Hindlimb muscle (tissue), 1 donor: ENCODE measurements at places on chromosomes 13 and 19. TPM values are rescaled to one million over a fixed set of nuclear protein-coding genes. Genes with fewer than 3 reads are reported as not detected.
A peak's percentile ranks its signal among the peaks of the same experiment; 100 is the strongest.

The CALR3 gene
- polyA plus RNA-seq, result not detected

The ZNF536 gene
- 2.0 TPM for polyA plus RNA-seq

The UGGT2 gene
- polyA plus RNA-seq, result 17.9 TPM

The NR1H2 gene
- 24.5 TPM for polyA plus RNA-seq

The ERICH6B gene
- 1.3 TPM for polyA plus RNA-seq

The CLEC4M gene
- polyA plus RNA-seq, result not detected

The FXYD1 gene
- polyA plus RNA-seq, result 281 TPM

The PRODH2 gene
- 0.12 TPM for polyA plus RNA-seq

The SIPA1L3 gene
- 8.8 TPM for polyA plus RNA-seq

The RFPL4A gene
- polyA plus RNA-seq, result 0.26 TPM

The TIMM13 gene
- 98.0 TPM for polyA plus RNA-seq

The MAST1 gene
- 0.27 TPM for polyA plus RNA-seq

DNA sequence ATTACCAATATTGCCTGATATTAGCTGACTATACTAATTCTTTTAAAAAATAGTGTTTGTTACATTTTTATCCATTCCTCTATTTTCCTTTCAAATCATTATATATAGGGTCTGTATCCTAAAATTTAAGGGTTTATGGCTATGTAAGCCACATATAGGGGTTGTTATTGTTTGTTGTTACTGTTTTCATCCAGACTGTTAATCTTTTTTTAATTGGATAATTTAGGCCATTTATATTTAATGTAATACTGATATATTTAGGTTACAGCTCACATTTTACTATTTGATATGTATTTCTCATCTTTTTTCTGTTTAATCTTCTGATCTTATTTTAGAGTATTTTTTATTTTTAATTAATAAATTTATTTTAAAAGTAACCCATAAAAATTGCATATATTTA, 487.1 kb upstream of the SGCG start:
- DNase-seq, result no peak

DNA sequence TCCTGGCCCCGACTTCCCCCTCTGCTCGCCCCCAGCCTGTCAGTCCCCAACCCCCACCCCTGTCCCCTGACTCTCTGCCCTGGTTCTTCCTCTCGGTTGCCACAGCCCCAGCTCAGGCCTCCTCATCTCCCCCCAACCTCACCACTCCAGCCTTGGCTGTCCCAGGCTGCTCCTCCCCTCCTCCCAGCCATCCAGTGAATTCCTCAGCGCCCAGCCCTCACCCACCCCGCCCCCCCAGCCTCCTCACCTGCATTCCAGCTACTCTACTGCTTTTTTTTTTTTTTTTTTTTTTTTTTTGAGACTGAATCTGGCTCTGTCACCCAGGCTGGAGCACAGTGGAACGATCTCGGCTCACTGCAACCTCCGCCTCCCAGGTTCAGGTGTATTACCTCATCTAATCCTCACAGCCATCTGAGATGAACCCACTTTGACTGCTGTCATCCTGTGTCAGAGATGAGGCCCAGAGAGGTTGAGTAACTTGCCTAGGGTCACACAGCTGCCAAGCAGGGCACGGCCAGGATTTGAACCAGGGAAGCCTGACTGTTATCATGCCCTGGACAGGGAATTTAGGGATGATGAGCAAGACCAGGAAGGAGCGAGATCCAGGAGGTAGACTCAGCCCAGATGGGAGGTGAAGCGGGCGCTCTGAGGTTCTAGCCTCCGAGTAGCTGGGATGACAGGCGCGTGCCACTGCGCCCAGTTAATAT, 2.6 kb downstream of the SULT2B1 start:
- no peak for DNase-seq

DNA sequence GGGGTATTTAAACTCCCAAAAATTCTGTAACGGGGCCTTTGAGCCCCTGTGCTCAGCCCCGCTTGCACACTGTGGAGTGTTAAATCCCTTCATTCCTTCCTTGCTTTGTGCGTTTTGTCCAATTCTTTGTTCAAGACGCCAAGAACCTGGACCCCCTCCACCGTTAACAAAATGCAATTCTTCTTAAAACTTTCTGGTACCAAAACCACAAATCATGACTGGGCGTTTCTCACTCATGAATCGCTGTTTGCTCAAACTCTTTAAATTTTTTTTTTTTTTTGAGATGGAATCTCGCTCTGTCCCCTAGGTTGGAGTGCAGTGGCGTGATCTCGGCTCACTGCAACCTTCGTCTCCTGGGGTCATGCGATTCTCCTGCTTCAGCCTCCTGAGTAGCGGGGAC, 881 bp downstream of the ZNF20 start:
- no peak for DNase-seq

DNA sequence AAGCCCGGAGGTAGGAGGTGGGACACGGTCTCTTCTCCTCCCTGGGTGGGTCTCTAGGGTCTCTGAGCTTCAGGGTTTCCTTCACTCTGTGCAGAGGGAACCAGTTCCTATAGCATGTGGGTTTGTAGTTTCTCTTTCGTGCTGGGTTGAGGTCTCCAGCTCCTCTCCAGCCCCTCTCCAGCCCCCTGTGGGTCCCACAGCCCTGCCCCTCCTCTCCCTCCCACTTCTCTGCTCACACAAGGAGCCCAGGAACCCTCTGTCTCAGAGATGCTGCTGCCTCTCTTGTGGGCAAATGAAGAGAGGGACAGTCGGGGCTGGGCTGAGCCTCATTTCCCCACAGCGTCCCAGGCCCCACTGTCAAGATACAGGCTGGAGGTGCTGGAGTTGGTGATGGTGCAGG, 1.4 kb downstream of the SIGLEC7 start:
- DNase-seq, result no peak

- no peak for DNase-seq
These were observed 10.4 kb upstream of the GPR32 start for GRCh38 chr19:50759886-50760285.

GRCh38 chr13:52798770-52799430, 49.5 kb downstream of the PCDH8 start:
- no peak for DNase-seq

- DNase-seq, result no peak
These were observed 82.1 kb downstream of the TBC1D4 start for GRCh38 chr13:75399879-75400217.

DNA sequence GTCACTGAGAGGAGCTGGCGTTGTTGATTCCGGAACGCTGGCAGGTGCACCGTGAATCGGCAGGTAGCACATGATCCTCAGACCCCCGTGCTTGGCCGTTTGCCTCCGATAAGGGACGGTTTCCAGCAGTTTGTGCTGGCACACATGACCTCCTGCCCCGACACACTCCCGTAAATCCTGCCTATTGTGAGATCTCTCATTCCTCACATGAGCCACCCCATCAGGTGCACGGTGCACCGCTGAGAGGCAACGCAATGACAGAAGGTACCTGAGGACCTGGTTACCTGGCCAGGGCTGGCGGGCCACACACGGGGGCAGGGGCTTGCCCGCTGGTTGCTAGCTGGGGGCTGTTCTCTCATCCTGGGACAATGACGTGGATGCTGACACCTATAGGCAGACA, 2.1 kb upstream of the ADPRHL1 start:
- DNase-seq, result no peak

- DNase-seq, result no peak
These were observed 91.8 kb upstream of the CACNA1A start for GRCh38 chr19:13598098-13598497.

GRCh38 chr19:33681081-33681680, 59.4 kb downstream of the CHST8 start:
- DNase-seq, result no peak

DNA sequence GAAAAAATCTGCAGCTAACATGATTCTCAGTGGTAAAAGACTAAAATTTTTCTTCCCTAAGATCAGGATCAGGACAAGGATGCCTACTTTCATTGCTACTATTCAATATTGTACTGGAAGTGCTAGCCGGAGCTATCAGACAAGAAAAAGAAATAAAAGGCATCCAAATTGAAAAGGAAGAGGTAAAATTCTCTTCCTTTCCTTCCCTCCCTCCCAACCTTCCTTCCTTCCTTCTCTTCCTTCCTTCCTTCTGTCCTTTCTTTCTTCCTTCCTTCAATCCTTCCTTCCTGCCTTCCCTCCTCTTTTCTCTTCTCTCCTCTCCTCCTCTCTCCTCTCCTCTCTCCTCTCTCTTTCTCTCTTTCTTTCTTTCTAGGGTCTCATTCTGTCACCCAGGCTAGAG, 26.7 kb upstream of the LRP3 start:
- DNase-seq, result no peak

DNA sequence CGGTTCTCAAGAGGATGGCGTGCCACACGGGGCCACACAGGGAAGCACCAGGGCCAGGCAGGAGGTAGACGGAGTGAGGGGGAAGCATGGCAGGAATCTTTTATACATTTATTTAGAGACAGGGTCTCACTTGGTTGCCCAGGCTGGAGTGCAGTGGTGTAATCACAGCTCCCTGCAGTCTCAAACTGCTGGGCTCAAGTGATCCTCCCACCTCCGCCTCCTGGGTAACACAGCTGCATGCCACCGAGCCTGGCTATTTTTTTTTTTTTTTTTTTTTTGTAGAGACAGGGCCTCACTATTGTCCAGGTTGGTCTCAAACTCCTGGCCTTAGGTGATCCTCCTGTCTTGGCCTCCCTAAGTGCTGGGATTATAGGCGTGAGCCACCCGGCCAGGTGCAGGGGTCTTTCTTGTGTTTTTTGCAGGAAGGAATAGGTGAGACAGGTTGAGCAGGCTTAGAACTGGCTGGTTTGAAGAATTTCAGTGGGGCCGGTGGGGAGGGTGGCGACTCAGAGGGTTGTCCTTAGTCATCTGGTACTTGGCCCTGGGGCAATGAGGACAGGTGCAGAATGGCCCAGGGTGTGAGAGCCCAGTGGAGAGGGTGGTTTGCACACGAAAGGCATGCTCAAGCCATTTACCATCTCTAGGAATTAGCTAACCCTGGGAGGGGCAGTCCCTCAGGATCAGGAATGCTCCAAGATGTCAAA, 7.6 kb downstream of the SSC5D start:
- DNase-seq, result no peak

- DNase-seq, result no peak
These were observed 3.3 kb downstream of the LYL1 start for GRCh38 chr19:13099073-13099999.

DNA sequence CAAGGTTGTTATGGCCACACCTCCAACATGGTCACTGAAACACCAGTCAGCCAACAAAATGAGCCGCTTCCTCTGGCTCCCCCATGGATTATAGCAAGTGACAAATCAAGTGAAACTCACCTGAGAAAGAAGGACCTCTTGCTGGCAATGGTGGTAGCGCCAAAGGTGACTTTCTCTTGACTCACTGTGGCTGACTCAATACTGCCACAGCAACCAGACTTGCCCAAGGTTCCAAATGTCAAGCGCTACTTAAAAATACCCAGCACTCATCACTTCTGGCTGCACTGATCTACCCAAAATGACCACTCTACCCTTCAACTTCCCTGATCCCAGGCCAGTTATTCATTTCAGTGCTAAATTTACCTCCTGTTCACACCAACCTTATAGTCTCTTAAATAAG, 495.5 kb downstream of the FOXO1 start:
- no peak for DNase-seq

GRCh38 chr19:52536448-52536800, 9.0 kb downstream of the ZNF808 start:
- DNase-seq, result no peak

- no peak for DNase-seq
These were observed 32.9 kb upstream of the KCTD15 start for GRCh38 chr19:33763633-33764371.

DNA sequence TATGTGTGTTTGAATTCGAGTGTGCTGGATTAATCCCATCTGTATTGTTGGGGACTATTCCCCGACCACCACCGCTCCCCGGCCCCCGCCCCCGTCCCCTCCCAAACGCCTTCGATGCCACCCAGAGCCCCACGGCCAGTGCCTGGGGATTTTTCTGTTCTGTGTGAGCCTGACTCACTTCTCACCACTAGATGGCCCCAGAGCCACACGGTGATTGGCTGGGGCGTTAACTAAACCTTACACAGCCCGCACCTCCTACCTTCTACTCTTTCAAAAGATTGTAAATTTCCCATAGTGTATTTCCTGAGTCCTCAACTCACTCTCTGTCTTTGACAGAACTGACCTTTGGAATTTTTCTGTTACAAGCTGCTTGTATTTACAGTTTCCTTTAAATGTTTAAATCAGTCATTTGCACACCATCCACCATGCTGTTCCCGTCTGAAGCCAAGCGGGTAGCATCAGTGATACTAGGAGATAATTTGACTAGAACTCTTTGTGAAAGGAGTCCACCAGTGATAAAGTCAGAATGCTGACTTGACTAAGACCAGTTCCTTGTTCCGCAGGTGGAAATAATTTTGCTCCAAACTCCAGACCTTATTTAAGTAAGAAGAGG, 61.4 kb downstream of the RFX2 start:
- DNase-seq, result peak; percentile 75

DNA sequence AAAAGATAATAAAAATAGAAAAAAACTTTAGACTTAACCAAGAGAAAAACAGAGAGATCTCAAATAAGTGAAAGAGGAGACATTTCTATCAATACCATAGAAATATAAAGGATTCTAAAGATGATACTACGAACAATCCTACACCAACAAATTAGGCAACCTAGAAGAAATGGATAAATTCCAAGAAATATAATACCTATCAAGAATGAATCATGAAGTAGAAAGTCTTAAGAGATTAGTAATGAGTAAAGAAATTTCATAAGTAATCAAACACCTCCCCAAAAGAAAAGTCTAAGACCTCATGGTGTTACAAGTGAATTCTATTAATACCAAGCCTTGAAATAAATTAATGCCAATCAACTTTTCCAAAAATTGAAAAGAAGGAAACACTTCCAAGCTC, 1584.5 kb upstream of the MIR17HG start:
- no peak for DNase-seq

- DNase-seq, result no peak
These were observed 12.4 kb downstream of the CHAF1A start for GRCh38 chr19:4414800-4415321.

GRCh38 chr19:1843646-1844394, 4.5 kb downstream of the REXO1 start:
- DNase-seq, result no peak

GRCh38 chr19:42057846-42058245, 12.2 kb downstream of the GRIK5 start:
- DNase-seq, result no peak

- DNase-seq, result peak; percentile 94
These were observed 1.5 kb upstream of the PNPLA6 start for GRCh38 chr19:7533925-7534480.

DNA sequence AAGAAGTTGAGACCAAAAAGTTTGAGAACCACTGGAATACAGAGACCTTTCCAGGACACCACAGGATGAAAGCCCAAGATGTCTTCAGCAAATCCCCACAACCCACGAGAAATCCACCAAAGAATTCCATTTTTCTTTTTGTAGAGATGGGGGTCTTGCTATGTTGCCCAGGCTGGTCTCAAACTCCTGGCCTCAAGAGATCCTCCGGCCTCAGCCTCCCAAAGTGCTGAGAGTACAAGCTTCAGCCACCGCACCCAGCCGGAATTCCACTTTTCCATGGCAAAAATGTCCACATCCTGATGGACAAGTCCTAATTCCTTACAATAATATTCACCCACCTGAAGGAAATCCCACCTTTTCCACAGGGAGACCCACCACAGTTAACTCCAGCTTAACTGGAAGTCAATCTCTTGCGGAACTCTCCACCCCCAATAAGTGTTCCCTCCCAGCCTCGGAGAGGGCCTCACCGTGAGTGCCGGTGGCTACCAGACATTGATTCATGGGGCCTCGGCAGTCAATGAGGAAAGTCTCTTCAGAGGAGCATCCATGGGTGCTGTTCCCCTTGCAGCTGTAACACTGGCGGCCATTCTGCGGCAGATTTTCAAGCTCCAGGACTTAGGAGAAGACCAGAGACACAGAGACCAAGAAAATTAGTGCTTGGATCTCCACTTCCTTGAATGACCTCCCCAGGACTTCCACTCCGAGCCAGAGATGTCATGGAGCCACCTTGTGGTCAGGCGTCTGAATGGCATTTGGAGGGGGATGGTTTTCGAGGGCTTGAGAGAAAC, 12.3 kb upstream of the CADM4 start:
- peak; percentile 55 for DNase-seq

- DNase-seq, result peak; percentile 5
These were observed 9.8 kb upstream of the LGALS16 start for GRCh38 chr19:39645800-39646411.
